ENCODE measurements at places on chromosomes 5 and 9.

GRCh38 chr9:126301985-126302603, 24.5 kb upstream of the MVB12B start:
- no peak for DNase-seq

DNA sequence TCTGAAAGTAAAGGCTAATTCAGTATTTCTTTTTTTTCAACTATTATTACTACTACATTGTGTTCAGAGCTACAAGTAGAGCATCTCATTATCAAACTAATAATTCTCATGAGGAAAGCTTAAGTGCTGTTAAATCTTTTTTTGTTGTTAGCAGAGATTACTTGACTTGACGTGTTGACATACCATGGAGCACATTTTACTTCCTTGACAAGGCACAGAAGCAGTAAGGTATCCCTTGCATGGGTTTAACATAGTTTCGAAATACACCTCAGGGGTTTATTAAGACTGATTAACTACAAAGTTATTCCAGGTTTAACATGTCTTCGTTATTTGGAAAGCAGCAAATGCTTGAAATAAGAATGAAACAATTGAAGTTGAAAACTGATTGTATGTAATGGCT, 7.0 kb downstream of the SPDL1 start:
- no peak for DNase-seq

DNA sequence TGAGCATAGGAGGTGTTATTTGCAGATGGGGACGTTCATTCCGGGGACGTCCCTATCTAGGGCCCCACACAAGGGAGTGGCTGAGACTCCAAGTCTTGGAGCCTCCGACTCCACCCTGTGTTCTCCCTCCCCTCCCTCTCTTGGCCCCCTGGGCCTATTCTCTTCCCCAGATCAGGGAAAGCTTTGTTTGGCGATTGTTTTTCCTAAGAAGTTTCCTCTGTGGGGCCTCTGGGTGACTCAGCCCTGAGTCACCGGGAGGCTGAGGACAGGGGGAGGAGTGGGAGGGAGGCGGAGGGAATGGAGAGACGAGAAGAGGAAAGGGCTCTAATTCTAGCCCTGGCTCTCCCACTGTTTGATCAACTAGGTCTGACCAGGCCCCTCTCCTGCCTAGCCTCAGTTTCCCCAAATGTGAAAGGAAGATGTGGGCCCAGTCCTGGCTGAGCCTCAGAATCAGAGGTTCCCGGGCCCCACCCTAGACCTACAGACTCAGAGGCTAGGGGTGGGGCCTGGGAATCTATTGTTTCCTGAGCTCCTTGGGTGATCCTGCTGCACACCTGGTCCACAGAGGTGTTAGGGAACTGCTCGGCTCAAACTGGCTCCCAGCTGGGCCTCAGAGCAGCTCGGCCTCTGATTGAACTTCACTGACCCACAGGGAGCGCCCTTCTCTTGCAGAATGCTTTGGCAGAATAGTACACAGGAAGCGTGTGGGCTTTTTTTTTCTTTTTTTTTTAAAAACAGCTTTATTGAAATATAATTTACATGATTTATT, 19.2 kb downstream of the GSN start:
- DNase-seq = no peak

DNA sequence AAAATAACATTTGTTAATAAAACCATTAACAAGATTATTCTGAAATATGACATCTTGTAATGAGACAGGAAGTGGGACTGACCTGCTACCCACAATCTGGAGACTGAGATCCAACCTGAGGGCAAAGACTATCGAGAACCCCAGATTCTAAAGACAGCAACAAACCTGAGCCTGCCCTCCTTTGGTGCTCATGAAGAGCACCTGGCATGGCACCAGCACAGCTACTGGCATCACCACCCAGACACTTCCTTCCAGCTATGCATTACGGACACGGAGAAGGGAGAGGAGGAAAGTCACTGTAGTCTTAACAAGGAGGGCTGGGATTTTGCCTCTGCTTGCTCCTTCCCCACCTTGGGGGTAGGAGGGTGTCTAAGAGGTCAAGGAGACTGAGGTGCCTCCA, 105.5 kb downstream of the AUH start:
- DNase-seq = no peak

- DNase-seq = no peak
These were observed 11.0 kb downstream of the FABP6 start for GRCh38 chr5:160240350-160240749.

- DNase-seq = no peak
These were observed 257.0 kb downstream of the TMEM167A start for GRCh38 chr5:82820188-82820587.

DNA sequence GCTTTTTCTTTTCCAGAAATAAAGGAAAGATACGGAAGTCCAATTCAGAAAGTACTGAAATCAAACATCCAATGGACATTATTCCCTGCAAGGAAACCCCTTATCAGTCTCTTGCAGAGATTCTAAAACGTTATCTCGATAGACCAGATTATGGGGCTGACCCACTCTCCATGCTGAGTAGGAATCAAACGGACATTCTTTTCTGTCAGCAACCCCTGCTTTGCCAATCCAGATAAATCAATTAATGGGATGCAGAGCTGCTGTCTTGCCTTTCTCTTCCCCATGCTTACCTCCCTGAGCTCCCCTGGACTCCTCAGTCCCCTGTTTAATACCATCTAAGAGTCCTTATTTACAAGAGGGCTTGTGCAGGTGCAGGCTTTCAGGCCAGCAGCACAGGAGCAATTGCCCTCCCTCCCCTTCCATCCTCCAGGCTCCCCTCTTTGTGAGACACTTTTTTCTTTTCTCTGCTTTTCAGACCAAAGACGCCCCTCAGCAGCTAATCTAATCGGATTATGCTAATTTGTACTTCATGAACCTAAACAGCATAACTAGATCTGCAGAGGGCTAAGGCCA, 14.2 kb downstream of the TAL2 start:
- no peak for DNase-seq

GRCh38 chr9:100058699-100059579, 39.9 kb downstream of the ERP44 start:
- DNase-seq = no peak
